ENCODE measurements at places on chromosomes 2 and 18. TPM values are rescaled to one million over a fixed set of nuclear protein-coding genes. Genes with fewer than 3 reads are reported as not detected.
A peak's percentile ranks its signal among the peaks of the same experiment; 100 is the strongest.

GRCh38 chr2:127143841-127144782, 37.2 kb upstream of the BIN1 start:
- H3K36me3 ChIP-seq: no peaks in the 10 kb centered on the region
- H3K27me3 ChIP-seq: no peaks in the 10 kb centered on the region
- H3K4me1 ChIP-seq: peaks cover 3% of the 10 kb centered on the region
- DNase-seq: no peak
- no peak overlapping the region for H3K4me3 ChIP-seq

DNA sequence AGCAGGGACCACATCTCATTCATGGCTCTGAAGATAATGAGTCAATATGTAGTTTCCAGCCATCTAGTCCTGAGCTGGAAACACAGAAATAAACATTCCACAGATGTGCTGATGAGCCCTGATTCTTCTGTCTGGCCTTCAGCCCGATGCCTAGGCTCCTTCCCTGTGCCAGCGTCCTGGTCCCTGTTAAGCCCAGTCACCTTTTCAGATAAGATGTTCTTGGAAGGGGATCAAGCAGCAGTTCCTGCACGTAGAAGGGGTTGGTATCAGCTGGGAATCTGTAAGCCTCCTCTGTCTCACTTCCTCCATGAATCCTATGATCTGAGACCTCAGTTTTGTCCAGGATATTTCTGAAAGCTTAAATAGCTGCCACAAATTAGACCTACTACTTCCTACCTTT, 149.3 kb downstream of the TTC32 start:
- H3K27ac ChIP-seq: peak overlapping the region; percentile 65
- no peak for DNase-seq
- H3K4me3 ChIP-seq: no peak overlapping the region
- H3K27me3 ChIP-seq: no peaks in the 10 kb centered on the region

- H3K4me1 ChIP-seq: no peaks in the 10 kb centered on the region
- H3K36me3 ChIP-seq: no peaks in the 10 kb centered on the region
- no peak overlapping the region for H3K27ac ChIP-seq
- no peaks in the 10 kb centered on the region for H3K27me3 ChIP-seq
- no peak for DNase-seq
- H3K4me3 ChIP-seq: no peak overlapping the region
Observed at GRCh38 chr2:182868054-182868796, 1.8 kb upstream of the FRZB start.

Gene NTSR2
- total RNA-seq: not detected

Gene CNTNAP5
- not detected for total RNA-seq

- no peaks in the 10 kb centered on the region for H3K27me3 ChIP-seq
- H3K36me3 ChIP-seq: no peaks in the 10 kb centered on the region
- H3K4me1 ChIP-seq: no peaks in the 10 kb centered on the region
- DNase-seq: peak; percentile 3
- no peak overlapping the region for H3K4me3 ChIP-seq
- no peak overlapping the region for H3K27ac ChIP-seq
Observed at GRCh38 chr18:12295389-12296086, 12.5 kb upstream of the TUBB6 start.

Gene C2orf80
- not detected for total RNA-seq

DNA sequence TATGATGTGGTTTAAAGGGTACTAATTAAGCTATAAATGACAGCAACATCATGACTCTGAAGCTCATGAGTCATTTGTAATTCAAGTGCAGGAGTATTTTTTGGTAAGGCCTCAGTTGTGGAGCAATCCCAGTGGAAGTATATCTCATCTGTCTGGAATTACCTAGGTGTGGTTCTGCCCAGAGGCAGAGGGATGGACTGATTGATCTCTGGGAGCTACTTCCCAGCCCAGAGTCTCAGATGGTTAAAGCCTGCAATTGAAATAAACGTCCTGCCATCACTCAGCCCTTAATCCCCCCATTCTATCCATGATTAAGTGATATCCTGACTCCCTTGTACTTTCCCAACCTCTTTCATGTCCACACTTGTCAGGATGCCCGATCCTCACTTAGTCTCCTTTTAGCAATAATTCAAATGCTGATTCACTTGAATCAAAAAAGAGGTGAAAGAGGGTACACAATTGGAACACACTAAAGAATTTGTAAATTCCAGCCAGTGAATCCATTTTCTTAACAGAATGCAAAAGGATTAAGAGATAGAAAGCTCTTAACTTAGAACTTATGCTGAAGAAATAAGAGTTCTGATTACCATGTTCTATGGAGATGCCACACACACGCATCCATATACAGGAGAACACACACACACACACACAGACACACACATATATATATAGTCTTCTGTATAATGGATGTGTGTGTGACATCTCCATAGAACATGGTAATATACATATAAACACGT, 664.4 kb downstream of the NYAP2 start:
- H3K4me1 ChIP-seq: no peaks in the 10 kb centered on the region
- no peak overlapping the region for H3K27ac ChIP-seq
- H3K27me3 ChIP-seq: no peaks in the 10 kb centered on the region
- DNase-seq: no peak
- H3K36me3 ChIP-seq: no peaks in the 10 kb centered on the region

Gene SIX3
- total RNA-seq: not detected

Gene ITPRIPL1
- 1.5 TPM for total RNA-seq

DNA sequence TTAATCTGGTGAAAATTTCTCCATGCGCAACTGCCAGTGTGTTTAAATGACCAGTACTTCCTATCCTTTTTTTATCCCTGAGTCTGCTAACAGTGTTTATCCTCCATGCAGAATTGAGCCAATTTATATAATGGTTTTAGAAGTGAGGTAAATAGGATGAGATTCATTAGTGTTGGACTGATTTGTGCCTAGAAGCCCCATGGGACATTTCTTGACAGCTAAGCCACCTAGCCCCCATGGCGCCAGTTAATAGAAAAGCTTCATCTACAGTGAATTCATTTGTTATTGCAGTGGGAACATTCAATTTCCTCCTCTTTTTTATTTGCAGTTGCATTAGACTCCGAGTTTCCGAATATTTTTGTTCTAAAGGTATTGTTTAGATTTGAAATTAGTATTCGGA, 175.6 kb downstream of the ARL6IP6 start:
- no peak for DNase-seq
- H3K27me3 ChIP-seq: no peaks in the 10 kb centered on the region
- H3K27ac ChIP-seq: no peak overlapping the region

DNA sequence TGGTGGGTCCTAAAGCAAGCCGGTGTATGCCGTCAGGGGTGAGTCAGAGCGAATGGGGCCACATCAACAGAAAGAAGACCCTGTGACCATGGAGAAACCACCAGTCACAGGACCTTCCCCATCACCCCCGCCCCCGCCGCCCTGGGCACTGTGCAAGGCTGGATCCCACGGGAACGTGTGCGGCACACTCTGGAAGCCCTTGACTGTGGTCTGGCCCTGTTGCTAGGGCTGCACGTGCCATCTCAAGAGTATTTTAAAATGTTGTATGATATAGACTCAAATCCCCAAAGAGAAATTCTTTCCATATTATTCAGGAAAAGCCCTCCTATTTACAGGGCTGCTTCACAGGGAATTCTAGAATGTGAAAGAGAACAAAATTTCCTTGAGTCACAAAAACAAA, 174.8 kb downstream of the BCL2 start:
- H3K4me3 ChIP-seq: no peak overlapping the region
- no peak for DNase-seq
- no peaks in the 10 kb centered on the region for H3K4me1 ChIP-seq
- H3K27ac ChIP-seq: peak overlapping the region; percentile 85

DNA sequence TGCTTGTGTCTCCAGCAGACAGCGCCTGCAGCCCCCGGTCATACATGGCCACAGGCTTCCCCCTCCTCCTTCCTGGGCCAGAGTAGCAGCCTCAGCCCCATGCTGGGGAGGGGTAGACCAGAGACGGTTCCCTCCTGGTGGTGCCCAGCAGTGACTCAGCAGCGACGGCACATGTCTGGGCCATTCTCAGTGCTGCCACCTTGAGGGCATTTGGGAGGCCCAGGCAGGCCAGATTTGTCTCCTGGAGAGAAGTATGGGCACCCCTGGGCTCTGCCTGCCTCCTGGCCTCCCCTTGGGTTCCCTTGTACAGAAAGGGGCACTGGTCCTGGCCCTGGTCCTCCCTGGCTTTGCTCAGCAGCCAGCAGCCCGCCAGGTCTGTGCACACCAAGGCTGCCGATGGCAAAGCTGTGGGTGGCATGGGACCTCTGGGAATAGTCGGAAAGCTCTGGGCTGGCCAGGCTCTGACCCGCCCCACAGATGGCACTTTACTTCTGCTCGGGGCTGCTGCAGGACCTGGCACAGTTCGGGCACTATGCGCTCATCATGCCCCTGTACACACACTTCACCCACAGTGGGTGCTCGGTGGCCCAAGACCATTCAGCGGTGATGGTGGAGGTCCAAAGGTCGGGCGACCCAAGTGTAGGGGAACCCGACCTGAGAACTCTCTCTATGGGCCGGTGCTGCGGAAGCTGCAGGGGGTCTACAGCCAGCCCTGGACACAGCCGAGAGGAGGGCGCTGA, 11.4 kb upstream of the ALPI start:
- DNase-seq: no peak
- no peak overlapping the region for H3K4me3 ChIP-seq
- no peak overlapping the region for H3K27ac ChIP-seq

DNA sequence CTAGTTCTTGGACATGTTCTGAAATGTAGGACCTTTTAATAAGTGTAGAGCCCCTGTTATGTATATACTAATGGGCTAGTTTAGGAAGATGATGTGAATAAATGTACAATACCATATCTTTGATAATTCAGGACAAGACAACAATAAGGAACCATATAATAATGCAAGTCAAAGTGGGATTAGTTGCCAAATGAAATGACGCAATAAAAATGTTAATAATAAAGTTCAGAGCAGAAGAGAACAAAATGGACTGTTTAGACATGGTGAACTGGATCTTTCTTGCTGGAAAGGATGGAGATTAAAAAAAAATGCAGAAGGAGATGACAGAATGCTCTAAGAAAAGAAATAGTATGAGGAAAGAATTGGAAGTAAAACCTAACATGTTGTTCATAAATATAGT, 43.7 kb downstream of the MMADHC start:
- no peak overlapping the region for H3K27ac ChIP-seq
- no peaks in the 10 kb centered on the region for H3K27me3 ChIP-seq
- no peaks in the 10 kb centered on the region for H3K4me1 ChIP-seq

Gene INHA
- total RNA-seq: not detected

- H3K27me3 ChIP-seq: no peaks in the 10 kb centered on the region
- DNase-seq: no peak
- H3K27ac ChIP-seq: no peak overlapping the region
- no peak overlapping the region for H3K4me3 ChIP-seq
Observed at GRCh38 chr2:179247318-179248023, 17.2 kb downstream of the SESTD1 start.

DNA sequence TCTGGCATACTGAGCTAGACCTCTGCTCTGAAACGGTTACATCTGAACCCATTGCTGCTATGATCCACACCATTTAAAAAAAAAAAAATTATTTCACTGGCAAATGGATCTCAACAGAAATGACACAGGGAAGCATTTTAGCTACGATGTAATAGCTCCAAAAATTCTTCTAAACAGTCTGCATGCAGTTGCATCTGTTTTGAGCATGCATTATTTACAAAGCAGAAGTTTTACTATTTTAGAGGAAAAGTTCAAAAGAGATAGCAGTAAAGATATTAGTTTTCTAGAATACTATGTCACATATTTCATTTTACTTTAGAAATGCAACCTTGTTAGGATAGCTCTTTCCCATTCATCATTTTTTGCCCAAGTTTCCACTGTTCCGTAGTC, 265.7 kb downstream of the MEIS1 start:
- no peak for DNase-seq
- no peak overlapping the region for H3K4me3 ChIP-seq
- peak overlapping the region; percentile 87 for H3K27ac ChIP-seq
- H3K27me3 ChIP-seq: no peaks in the 10 kb centered on the region
- no peaks in the 10 kb centered on the region for H3K36me3 ChIP-seq

DNA sequence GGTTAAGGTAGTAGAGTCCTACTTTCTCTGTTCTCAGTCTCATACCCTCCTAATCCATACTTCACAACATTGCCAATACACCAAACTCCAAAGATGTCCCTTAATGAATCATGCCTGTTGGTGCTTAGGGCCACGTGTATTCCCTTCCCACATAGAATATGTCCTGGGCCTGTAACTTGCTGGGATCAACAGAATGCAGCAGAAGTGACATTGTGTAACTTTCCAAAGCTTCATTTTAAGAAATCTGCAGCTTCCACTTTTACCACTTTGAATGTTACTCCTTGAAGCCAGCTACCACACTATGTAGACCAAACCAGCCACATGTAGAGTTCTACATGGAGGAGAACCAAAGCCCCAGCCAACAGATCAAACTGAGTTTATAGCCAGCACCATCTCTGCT, 58.5 kb upstream of the ARHGAP15 start:
- no peaks in the 10 kb centered on the region for H3K4me1 ChIP-seq
- DNase-seq: no peak
- no peaks in the 10 kb centered on the region for H3K27me3 ChIP-seq
- no peaks in the 10 kb centered on the region for H3K36me3 ChIP-seq
- no peak overlapping the region for H3K4me3 ChIP-seq
- no peak overlapping the region for H3K27ac ChIP-seq

GRCh38 chr2:40226637-40227036, 225.3 kb downstream of the SLC8A1 start:
- H3K4me3 ChIP-seq: no peak overlapping the region
- no peaks in the 10 kb centered on the region for H3K27me3 ChIP-seq
- DNase-seq: no peak
- H3K36me3 ChIP-seq: no peaks in the 10 kb centered on the region

GRCh38 chr2:19576411-19576810, 218.0 kb upstream of the OSR1 start:
- no peak for DNase-seq
- H3K36me3 ChIP-seq: no peaks in the 10 kb centered on the region
- no peaks in the 10 kb centered on the region for H3K4me1 ChIP-seq

- H3K27ac ChIP-seq: no peak overlapping the region
- no peak for DNase-seq
- H3K4me3 ChIP-seq: no peak overlapping the region
- H3K4me1 ChIP-seq: no peaks in the 10 kb centered on the region
- H3K27me3 ChIP-seq: no peaks in the 10 kb centered on the region
- H3K36me3 ChIP-seq: no peaks in the 10 kb centered on the region
Observed at GRCh38 chr2:18598848-18599484, 9.6 kb upstream of the NT5C1B start.

GRCh38 chr2:236766850-236767249, 197.2 kb downstream of the ACKR3 start:
- no peak overlapping the region for H3K27ac ChIP-seq
- no peaks in the 10 kb centered on the region for H3K36me3 ChIP-seq
- H3K4me1 ChIP-seq: no peaks in the 10 kb centered on the region
- no peaks in the 10 kb centered on the region for H3K27me3 ChIP-seq
- no peak overlapping the region for H3K4me3 ChIP-seq

Gene L3MBTL4
- 45.7 TPM for total RNA-seq

- no peaks in the 10 kb centered on the region for H3K4me1 ChIP-seq
- no peaks in the 10 kb centered on the region for H3K36me3 ChIP-seq
- H3K27ac ChIP-seq: no peak overlapping the region
- no peaks in the 10 kb centered on the region for H3K27me3 ChIP-seq
Observed at GRCh38 chr18:58226429-58226828, 182.4 kb downstream of the NEDD4L start.

Gene LYPD6B
- total RNA-seq: 9.8 TPM

GRCh38 chr2:164913640-164914350, 41.5 kb downstream of the SLC38A11 start:
- no peaks in the 10 kb centered on the region for H3K36me3 ChIP-seq
- no peaks in the 10 kb centered on the region for H3K27me3 ChIP-seq
- no peak overlapping the region for H3K4me3 ChIP-seq
- no peaks in the 10 kb centered on the region for H3K4me1 ChIP-seq
- no peak overlapping the region for H3K27ac ChIP-seq

Measured in uterus (tissue), 4 donors.